ENCODE measurements at places on chromosomes 16 and 17.

- DNase-seq = peak; percentile 74
Observed at GRCh38 chr16:57994778-57995177, 5.7 kb downstream of the ZNF319 start.

- DNase-seq = no peak
Observed at GRCh38 chr16:80806927-80807340, 2.5 kb upstream of the CDYL2 start.

DNA sequence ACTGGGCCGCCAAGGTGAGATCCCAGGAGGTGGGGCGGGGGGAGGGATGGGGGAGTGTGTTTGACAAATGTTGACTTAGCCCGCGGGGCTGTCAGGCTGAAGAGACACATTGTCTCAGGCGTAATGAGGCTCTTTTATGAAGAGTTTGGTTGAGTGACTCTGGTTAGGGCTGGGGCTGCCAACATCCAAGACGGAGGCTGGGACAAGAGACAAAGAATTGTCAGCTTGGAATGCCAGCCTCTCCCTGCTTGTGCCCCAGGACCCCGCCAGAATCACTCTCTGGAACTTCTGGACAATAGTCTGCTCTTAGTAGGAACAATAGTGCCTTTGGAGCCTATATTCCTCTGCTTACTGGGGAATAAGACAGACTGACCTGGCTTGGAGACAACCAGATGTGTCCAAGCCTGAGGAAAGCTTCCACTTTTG, 24.0 kb downstream of the PCTP start:
- no peak for DNase-seq

GRCh38 chr17:48503747-48504146, 27.1 kb downstream of the HOXB1 start:
- no peak for DNase-seq

- DNase-seq = no peak
Observed at GRCh38 chr17:16947470-16947869, 24.4 kb downstream of the TNFRSF13B start.

DNA sequence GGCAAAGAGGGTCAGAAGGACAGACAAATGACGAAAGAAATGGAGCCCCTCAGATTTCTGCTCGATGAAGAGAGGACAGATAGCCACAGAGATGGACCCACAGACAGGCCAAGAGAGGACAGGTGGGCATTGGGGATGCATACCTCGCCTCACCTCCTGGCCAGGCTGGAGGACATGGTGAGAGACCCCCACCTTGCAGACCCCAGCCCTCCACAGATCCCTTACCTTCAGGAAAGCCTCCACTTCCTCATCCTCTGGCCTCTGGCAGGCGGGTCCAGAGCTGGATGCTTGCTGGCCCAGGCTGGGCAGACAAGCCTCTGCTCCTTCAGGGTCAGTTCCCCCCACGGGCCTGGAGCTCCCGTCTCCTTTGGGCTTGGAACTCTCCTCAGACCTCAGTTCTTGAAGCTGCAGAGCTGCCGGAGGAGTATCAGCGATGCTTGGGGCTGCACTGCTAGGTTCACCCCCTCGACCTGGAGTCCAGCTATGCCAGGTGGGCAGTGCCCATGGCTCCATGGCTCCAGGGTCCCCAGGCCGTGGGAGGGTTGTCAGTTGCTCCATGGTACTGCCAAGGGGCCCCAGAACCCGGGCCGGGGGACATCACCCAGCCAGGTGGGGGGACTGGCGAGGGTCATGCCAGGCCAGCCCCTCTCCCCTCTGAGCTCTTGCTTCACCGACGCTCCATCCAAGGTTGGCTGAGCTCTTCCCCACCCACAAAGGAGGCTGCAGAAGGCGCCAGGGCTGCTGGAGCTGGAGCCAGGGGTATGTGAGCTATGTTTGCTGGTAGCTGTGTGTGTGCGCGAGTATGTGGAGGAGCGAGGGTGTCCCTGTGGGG, 1.0 kb downstream of the TSPOAP1 start:
- DNase-seq = no peak

GRCh38 chr17:81434072-81434471, 38.8 kb downstream of the BAHCC1 start:
- no peak for DNase-seq

DNA sequence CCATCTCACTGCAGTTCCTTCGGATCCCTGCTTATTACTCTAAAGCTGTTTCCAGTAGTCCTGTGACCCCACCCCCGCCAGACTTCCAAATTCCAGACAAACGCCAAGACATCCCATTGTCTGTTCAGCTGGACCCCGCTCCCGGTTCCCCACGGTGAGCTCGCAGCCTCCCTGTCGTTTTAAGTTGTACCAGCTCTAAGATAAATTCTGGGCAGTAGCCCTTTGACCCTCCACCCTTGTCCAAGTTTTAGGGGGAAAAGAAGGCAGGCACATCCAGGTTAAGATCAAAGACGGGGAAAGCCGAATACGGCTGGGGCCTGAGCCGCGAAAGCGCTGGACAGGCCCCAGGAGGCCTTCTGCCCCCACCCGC, 589 bp downstream of the ARL6IP1 start:
- DNase-seq = no peak

All from ureter (tissue), 1 donor.